Right renal pelvis (tissue), 4 donors: ENCODE measurements at places on chromosomes 13 and 19. TPM values are rescaled to one million over a fixed set of nuclear protein-coding genes. Genes with fewer than 3 reads are reported as not detected.

- no peak for DNase-seq
Measured at GRCh38 chr13:41746259-41746658, 214.7 kb downstream of the VWA8 start.

FFAR3 gene
- polyA plus RNA-seq: 0.25 TPM

ZNF565 gene
- polyA plus RNA-seq: 6.9 TPM

DNA sequence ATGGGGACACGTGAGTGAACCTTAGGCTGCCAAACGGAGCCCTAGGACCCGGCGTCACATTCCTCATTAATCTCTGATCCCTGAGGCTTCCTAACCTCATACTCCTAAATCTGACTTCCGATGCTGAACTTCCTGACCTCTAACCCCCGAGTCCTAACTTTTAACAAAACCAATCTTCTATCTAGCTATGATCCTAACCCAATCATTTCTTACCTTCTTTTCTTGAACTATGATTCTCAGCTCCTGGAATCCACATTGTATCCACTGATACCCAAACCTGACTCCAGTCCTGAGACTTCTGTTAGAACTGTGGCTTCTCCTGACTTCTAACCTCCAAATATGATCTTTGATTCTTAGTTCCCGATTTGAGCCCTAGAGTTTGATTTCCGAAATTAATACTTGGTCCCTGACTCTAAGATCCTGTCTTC, 447 bp downstream of the NFKBIB start:
- no peak for DNase-seq

- DNase-seq: no peak
Measured at GRCh38 chr19:42989851-42990250, 36.4 kb downstream of the PSG11 start.

GRCh38 chr19:5561559-5561958, 6.2 kb downstream of the TINCR start:
- no peak for DNase-seq

DNA sequence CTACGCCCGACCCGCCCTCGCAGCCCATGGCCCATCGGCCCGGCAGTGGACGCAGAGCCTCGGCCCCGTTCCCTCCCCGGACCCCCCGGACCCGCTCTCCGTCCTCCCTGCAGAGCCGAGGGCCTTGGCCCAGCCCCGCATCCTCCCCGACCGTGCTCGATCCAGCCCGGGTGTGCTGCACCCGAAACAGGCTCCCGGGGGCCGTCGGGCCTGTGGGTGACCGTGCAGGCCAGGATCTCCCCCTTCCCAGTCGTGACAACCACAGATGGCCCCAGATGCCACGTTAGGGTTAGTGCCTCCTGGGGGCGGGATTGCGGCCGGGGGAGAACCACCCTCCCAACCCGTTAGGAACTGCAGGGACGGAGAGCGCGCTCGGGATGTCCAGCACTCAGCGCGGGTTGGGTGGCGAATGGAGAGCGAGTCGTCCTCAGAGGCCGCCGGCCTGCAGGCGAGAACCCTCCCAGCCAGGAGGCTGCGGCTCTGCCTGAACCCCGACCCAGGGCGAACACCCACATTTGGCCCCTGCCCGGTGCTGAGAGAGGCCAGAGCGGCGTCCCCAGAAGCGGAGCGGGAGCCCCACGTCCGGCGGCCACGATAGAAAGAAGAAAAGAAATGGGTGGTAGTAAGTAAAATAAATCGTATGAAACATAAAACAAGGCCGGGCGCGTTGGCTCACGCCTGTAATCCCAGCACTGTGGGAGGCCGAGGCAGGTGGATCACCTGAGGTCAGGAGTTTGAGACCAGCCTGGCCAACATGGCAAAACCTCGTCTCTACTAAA, 6.7 kb upstream of the MADCAM1 start:
- no peak for DNase-seq

DNA sequence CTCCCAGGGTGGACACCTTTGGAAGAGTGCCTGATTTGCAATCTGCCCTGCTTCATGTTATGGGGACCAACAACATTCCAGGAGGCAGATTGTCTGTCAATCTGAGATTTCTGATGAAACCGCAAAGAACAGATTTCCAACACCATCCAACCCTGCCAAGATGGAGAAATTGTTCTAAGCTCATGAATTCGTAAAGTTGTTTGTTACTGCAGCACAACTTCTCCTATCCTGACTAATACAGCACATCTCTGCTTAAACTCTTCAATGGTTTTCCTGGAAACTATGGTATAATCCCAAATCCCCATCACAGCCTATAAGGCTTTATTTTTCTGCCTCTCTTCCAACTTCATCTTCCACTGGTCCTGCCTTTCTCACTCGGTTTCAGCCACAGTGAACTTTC, 210.3 kb upstream of the TSHZ3 start:
- DNase-seq: no peak

DNA sequence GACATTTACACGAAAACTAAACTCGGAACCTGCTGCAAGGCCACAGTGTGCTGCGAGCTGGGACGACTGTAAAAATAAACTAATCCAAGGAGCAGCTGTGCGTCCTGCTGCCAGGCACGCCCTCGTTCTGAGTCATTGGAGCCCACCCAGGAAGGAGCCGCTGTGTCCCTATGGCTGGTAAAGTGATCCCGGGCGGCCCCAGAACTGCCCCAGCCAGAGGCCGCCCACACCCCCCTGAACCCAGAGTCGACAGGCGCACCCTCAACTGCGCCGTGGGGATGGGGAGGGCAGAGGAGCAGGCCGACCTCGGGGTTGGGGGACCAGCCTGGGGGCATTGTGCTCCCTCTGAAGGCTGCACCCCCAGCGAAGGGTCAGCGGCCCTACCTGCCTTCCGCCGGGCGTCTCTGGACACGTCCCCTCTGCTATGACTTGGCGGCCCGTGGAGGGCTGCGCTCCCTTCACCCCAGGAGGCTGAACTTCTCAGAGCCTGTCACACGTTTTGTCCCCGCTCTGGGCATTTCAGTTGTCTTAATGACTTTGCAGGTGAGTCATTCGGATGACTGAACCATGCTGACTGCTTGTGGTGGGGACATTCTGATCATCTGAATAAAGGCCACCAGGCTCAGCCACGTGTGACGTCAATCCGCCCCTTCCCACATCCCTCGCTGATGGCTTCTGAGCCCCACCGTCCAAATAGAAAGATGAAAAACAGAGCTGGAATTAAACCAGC, 42.7 kb downstream of the ADPRHL1 start:
- DNase-seq: peak; percentile 47

- no peak for DNase-seq
Measured at GRCh38 chr13:98214707-98215106, 37.6 kb upstream of the RNF113B start.

CD320 gene
- 31.9 TPM for polyA plus RNA-seq

DNA sequence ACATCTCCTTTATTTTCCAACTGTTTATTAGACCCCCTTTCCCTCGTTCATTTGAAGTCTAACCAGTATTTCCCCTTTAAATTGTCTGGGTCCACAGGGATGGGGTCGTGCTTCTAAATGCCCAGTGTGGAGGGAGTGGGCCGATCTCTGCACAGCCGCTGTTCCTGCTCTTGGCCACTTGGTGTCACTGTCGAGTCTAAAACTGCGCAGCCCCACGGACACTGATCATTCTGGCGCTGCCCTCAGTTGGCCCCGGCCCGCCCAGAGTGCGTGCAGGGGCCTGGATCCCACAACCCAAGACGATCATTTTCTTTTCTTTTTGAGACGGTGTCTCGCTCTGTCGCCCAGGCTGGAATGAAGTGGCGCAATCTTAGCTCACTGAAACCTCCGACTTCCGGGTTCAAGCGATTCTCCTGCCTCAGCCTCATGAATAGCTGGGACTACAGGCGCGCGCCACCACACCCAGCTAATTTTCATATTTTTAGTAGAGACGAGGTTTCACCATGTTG, 12.0 kb downstream of the WDR88 start:
- DNase-seq: peak; percentile 52

GRCh38 chr19:3612901-3613741, 6.4 kb upstream of the TBXA2R start:
- no peak for DNase-seq

- DNase-seq: no peak
Measured at GRCh38 chr13:74131227-74131626, 3.0 kb downstream of the KLF12 start.

DNA sequence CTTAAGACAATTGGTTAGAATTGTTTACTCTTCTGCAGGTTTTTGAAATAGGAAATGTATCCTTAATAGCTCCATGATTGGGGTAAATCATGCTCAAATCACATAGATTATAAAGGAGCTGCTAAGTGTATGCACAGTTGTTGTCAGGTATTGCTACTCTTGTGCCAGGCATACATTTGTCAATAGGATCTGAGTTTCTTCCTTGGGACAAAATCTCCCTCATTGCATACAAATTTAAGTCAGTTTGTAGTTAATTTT, 109.3 kb upstream of the MLNR start:
- no peak for DNase-seq

GRCh38 chr13:101530293-101530692, 77.8 kb downstream of the ITGBL1 start:
- no peak for DNase-seq

DNA sequence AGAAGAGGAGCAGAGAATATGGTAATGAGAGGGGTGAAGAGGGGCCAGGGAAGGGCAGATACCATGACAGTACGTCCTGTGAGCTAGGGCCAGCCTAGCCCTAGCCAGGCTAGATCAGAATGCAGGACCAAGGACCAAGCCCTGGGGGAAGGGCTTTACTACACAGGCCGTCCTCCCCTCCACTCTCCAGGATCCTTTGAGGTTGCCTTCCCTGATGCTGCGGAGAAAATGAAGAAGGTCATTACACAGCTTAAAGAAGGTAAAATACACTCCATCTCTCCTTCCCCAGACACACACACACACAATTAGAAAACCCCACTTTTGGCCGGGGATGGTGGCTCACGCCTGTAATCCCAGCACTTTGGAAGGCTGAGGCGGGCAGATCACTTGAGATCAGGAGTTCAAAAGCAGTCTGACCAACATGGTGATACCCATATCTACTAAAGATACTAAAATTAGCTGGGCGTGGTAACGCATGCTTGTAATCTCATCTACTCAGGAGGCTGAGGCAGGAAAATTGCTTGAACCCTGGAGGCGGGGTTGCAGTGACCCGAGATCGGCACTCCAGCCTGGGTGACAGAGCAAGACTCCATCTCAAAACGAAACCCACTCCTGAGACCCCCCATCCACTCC, 8.5 kb downstream of the SPACA6 start:
- no peak for DNase-seq

- DNase-seq: no peak
Measured at GRCh38 chr13:111203736-111204389, 88.8 kb downstream of the ARHGEF7 start.

PSG11 gene
- polyA plus RNA-seq: not detected

DNA sequence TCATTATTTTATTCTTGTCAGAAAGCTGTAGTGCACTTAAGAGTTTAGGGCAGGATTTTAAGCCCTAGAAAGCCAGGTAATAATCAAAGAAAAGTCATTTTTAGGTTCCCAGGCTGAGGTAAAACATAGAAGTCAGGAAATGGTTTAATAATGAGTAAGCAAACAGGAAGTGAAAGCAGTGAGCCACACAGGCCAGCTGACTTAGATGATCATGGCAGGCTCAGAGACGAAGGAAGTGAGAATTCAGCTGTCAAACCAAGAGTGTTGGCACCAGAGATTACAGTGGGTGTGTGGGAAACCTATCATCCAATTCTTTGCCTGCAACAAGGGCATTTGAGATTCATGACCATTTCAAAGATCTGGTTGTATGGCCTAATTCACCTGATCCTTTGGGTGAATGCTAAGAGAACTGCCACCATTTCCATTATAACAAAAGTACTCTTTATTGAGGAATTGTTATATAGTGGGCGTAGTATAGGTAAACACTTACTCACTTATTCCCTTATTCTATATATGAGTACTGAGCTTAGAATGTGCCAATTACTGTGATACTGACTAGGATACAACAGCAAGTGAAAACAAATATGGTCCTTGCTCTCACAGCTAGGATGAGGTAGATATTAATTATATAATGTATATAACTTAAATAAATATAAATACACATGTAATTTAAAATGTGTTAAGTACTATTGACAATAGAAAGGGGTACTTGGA, 103.7 kb upstream of the EDNRB start:
- DNase-seq: no peak

- DNase-seq: no peak
Measured at GRCh38 chr13:98280176-98280510, 103.1 kb upstream of the RNF113B start.

DNA sequence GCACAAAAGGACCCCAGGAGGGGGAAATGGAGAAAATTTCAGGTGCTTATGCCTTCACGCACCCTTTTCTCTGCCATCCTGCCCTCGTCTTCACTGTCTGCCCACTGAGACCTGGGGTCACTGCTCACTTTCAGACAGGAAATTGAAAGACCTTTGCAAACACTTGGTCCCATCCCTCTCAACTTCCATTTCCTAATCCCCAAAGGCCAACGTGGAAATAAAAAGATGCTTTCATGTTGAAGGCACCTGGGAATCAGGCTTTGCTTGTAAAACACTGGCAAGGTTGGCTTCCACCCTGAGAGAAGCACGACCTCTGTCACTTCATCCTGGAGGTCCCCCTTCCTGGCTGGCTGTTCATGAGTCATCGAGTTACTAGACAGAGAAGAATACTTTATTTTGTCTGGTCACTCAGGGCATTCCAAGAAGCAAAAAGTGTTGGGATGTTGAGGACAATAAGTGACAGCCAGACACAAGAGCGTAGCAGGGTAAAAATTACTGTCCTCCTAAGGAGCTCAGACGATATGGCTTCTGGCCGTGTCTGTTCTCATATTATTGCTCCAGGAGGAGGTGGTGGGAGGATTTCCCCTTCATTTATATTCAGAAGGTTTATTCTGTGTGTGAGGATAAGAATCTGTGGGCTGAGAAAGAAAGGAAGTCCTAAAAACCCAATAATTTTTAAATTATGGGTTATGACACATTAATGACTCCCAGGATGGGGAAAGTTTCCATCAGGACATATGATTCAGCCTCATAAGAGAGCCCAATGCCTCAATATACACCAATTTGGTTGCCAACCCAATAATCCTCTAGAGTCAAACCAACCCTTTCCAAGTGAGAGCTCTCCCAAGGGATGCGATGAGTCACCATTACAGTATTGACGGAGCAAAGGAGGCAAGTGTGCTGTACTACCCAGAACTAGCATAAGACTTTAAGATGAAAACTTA, 409.0 kb downstream of the COG6 start:
- DNase-seq: no peak

CGB1 gene
- not detected for polyA plus RNA-seq

DNA sequence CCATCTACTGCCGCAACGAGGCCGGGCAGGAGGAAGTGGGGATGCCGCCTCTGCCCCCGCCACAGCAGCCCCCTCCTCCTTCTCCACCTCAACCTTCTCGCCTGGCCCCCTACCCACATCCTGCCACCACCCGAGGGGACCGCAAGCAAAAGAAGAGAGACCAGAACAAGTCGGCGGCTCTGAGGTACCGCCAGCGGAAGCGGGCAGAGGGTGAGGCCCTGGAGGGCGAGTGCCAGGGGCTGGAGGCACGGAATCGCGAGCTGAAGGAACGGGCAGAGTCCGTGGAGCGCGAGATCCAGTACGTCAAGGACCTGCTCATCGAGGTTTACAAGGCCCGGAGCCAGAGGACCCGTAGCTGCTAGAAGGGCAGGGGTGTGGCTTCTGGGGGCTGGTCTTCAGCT, 3.4 kb upstream of the NUP62 start:
- DNase-seq: no peak

TINCR gene
- 0.26 TPM for polyA plus RNA-seq

ZNF254 gene
- 41.3 TPM for polyA plus RNA-seq
